Kidney tubule cell (primary cell): ENCODE measurements at places on chromosomes 13 and 19.
A peak's percentile ranks its signal among the peaks of the same experiment; 100 is the strongest.

GRCh38 chr19:5154799-5155426, 185.7 kb downstream of the PTPRS start:
- DNase-seq, result no peak

GRCh38 chr13:109699628-109700071, 86.7 kb downstream of the IRS2 start:
- DNase-seq, result no peak

GRCh38 chr13:37811441-37811840, 58.1 kb downstream of the TRPC4 start:
- no peak for DNase-seq

DNA sequence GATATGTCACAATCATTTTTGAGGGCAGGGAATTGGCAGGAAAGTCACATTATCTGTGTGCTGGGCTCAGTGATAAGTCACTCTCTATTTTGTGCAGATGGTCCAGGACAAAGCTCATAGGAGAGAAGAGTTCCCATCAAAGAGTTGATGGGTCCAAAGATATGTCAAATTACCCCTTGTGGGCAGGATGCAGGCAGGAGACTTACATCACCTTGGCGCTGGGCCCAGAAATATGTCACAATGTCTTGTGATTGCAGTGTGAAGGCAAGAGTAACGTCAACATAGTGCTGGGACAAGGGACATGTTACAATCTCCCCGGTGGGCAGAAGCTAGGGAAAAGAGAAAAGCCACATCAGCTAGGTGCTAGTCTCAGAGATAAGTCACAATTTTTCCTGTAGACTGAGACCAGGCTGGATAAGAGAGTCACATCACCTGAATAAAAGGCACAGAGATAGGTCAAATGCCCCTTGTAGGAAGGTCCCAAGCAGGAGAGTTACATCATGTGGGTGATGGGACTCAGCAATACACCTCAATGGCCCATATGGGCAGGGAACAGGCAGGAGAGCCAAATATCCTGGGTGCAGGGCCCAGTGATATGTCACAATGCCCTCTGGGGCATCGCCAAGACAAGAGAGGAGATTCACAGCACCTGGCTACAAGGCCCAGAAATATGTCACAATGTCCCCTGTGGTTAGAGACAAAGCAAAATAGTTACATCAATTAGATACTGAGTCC, 47.9 kb downstream of the ZNF99 start:
- no peak for DNase-seq

GRCh38 chr13:111227405-111227804, 93.0 kb upstream of the TEX29 start:
- no peak for DNase-seq

- no peak for DNase-seq
Measured at GRCh38 chr13:77752512-77753069, 55.1 kb downstream of the SLAIN1 start.

DNA sequence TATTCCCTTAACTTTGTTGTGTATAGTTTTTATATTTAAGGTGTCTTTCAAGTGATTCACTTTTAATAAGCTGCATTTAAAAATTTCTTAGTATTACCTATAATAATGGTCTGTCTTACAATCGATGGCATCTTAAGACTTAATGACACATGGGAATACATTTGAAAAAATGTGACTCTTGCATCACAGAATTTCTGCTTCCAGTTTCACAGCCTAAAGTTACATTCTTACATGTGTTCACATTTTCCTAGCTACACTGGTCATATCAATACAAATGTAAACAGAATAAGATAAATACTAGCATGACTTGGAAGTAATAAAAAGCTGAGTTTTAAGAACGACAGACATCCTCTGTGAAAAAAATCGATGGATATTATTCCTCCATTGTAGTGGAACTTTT, 1597.1 kb upstream of the MIR17HG start:
- no peak for DNase-seq

DNA sequence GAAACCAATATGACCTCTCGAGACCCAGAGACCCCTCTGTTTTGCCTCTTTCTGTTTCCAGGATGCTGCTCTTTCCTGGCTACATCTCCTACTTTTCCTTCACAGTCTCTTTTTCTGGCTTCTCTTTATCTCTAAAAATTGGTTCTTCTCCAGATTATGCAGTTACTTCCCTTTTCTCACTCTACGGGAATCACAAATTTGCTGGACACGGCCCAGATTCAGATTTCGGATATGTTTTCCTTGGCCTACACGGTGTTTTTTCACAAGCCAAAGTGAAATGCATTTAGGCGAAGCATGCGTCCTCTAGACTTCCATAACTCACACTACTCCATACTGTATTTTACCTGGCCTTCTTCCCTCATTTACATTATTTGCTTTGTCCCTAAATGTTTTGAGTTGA, 214.7 kb upstream of the MIR17HG start:
- no peak for DNase-seq

DNA sequence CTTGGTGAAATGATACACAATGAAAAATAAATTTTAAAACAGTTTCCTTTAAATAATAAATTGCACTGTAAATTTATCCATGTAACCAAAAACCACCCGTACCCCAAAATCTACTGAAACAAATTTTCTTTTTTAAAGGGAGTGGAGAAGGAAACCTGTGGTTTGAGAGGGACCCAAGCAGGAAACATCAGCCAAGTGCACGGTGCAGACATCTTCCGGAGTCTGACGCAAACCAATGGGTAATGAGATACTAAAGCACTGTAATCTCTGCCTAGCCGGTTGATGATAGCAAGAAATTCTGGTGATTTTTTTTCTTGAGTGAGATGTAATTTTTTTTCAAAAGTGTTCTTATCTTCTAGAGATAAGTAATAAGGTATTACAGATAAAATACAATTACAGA, 115.4 kb downstream of the ABCC4 start:
- DNase-seq, result no peak

DNA sequence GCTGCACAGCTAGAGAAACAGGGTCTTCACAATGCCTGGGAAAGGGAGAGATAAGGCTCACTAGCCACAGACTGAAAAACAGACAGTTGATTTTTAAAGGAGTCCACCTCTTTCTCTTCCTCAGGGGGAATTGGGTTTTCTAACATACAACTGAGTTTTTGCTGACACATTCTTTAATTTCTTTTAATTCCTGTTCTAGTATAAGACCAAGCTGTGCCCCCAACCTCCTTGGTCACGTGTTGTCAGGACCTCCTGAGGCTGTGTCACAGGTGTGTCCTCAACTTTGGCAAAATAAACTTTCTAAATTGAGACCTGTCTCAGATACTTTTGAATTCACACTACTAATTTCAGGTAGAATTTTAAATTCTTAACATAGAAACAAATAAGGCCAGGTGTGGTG, 12.1 kb upstream of the ZNF492 start:
- no peak for DNase-seq

DNA sequence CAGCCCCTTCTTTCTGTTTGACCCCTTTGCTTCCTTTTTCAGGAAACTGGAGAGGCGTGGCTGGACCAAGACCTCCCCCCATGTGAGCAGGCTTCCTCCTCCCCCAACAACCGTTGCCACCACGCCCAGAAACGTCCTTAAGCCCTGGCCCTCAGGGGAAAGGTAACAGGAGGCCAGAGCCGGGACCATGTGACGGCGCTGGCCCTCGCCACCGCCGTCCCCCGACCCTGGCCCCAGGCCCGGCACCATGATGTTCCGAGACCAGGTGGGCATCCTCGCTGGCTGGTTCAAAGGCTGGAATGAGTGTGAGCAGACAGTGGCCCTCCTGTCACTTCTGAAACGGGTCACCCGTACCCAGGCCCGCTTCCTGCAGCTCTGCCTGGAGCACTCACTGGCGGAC, 14.4 kb downstream of the SAMD4B start:
- no peak for DNase-seq

DNA sequence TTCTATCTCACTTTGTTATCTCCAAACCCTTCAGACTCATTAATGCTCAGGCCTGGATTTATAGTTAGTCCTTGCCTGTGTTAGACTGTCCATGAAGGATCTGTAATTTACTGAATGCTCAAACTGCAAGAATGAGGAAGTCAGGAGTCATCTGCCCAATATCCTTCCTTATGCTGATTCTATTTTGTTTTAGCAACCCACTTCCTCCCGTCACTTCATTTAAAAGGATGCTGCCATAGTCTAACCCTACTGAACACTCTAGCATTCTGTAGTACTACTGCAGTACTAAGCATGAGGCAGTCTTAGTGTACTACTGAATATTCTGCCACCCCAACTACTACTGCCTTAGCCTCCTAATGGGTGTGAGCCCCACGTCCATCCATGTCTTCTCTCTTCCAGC, 1.5 kb downstream of the FCAR start:
- DNase-seq, result no peak

- DNase-seq, result no peak
Measured at GRCh38 chr19:1874554-1875185, 10.6 kb downstream of the ABHD17A start.

GRCh38 chr19:39936020-39936419, 1.6 kb upstream of the FCGBP start:
- no peak for DNase-seq

- DNase-seq, result no peak
Measured at GRCh38 chr13:23381866-23382265, 51.6 kb downstream of the SACS start.

DNA sequence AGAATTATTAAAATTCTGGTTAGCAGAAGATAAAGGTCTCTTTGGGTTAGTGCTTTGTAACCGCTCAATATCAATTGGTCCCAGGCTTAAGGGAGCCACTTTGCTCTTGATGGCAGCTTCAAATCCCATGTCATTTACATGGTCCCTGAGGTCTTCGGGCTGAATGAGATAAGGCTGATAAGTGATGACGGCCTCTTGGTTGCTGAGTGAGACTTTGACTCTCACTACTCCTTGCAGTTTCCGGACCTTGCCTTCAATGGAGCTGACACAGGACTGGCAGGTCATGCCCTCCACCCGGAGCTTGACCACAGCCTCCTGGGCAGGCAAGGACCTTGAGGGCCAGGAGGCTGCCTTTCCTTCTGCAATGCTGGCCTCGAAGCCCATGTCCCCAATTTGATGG, 36.8 kb downstream of the ATP7B start:
- DNase-seq, result no peak

DNA sequence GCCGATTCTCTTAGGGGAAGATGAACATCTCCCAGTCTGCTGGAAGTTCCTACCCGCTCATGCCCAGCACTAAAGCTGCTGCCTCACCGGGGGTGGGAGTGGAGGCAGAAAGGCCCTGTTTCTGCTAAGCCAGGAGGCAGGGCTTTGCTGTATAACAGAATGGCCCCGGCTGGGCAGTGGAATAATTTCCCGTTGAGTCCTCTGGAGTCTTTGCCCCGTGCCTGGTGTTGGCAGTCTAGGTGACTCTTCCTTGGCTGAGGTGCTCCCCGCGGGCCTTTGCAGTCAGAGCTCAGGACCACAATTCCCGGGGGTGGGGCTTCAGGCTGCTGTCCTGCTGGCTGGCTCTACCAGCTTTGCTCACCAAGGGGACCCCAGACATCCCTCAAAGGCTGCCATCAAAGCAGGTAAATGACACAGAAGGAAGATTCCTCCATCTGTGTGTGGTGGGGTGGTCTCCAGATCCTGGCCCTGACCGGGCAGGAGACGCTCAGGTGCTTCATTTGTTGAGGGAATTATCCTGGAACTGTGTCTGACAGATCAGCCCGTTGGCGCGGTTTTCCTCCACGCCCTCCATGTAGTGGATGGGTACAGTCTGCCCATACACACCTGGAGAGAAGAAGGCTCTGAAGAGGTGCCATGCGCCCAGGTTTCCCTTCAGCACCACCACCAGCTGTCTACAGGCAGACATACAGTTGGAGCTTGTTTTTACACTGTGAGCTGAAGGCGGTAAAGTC, 209.9 kb downstream of the TEX29 start:
- DNase-seq, result no peak

DNA sequence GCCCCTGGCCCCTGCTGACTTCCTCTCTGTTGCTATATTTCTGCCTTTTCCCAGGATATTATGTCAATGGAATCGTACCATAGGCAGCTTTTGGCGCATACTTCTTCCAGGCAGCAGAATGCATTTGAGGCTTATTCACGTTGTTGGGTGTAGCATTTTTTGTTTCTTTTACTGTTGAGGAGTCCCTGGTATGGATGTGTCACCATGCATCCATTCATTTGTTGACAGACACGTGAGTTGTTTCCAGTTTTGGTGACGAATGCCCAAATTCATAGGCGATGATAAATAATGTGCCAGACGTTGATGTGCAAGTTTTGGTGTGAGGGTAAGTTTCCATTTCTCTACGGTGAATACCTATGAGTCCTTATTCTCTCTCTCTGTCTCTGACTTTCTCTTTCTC, 5.0 kb downstream of the NFILZ start:
- no peak for DNase-seq

GRCh38 chr19:3645067-3645396, 18.4 kb upstream of the CACTIN start:
- no peak for DNase-seq

- no peak for DNase-seq
Measured at GRCh38 chr13:110453797-110454196, 107.7 kb downstream of the RAB20 start.

- DNase-seq, result peak; percentile 18
Measured at GRCh38 chr13:73390100-73390499, 331.3 kb downstream of the KLF5 start.

- DNase-seq, result no peak
Measured at GRCh38 chr13:85543144-85543543, 256.1 kb downstream of the SLITRK6 start.

- no peak for DNase-seq
Measured at GRCh38 chr19:39384839-39385568, 5.9 kb downstream of the PAF1 start.

GRCh38 chr13:108176685-108177274, 38.6 kb downstream of the LIG4 start:
- DNase-seq, result peak; percentile 17

- no peak for DNase-seq
Measured at GRCh38 chr19:5125376-5125775, 156.5 kb downstream of the KDM4B start.

- peak; percentile 57 for DNase-seq
Measured at GRCh38 chr19:632579-633067, 714 bp downstream of the POLRMT start.

- DNase-seq, result no peak
Measured at GRCh38 chr19:42247640-42248199, 5.3 kb upstream of the GSK3A start.

- DNase-seq, result peak; percentile 54
Measured at GRCh38 chr13:66663711-66664110, 566.4 kb downstream of the PCDH9 start.

GRCh38 chr13:104650431-104650830, 1584.2 kb upstream of the SLC10A2 start:
- peak; percentile 3 for DNase-seq

- no peak for DNase-seq
Measured at GRCh38 chr19:16327911-16328823, 3.5 kb downstream of the KLF2 start.

DNA sequence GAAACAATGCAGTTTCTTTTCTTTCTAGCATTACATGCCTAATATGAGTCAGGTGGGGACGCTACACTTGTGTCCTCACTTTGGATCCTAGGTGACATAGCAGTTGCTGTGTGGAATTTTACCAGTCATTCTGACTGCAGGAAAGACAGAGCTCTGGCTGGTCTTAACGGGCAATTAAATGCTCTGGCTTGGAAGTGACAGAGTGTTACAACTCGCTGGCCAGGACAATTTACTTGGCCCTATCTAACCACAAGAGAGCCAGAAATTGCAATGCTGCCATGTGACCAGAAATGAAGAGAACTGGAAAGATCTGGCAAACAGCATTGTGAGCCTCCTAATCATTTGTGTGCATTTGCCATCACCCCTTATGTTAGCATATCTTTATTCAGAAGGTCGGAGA, 351.1 kb downstream of the DCT start:
- DNase-seq, result peak; percentile 78

GRCh38 chr13:88707646-88708045, 1036.5 kb downstream of the SLITRK5 start:
- DNase-seq, result no peak
